Osteoblast (primary cell): ENCODE measurements at places on chromosomes 5 and 9. TPM values are rescaled to one million over a fixed set of nuclear protein-coding genes. Genes with fewer than 3 reads are reported as not detected.

GRCh38 chr9:109020113-109020512, 6.8 kb upstream of the CTNNAL1 start:
- no peak for DNase-seq

- DNase-seq, result no peak
These were observed 5.6 kb upstream of the CYSTM1 start for GRCh38 chr5:140169410-140169809.

HTR1A gene
- total RNA-seq, result not detected in 2 replicates

RIGI gene
- total RNA-seq, result 10.3 and 12.7 TPM in 2 replicates

MCC gene
- total RNA-seq, result 40.1 and 45.6 TPM in 2 replicates

HTR4 gene
- total RNA-seq, result not detected in 2 replicates

GRCh38 chr5:149414405-149415065, 35.4 kb upstream of the IL17B start:
- peak; percentile 95 for DNase-seq

SLC25A51 gene
- total RNA-seq, result 114 and 119 TPM in 2 replicates
